EL (cell line): ENCODE measurements at places on chromosomes 2 and 18.

DNA sequence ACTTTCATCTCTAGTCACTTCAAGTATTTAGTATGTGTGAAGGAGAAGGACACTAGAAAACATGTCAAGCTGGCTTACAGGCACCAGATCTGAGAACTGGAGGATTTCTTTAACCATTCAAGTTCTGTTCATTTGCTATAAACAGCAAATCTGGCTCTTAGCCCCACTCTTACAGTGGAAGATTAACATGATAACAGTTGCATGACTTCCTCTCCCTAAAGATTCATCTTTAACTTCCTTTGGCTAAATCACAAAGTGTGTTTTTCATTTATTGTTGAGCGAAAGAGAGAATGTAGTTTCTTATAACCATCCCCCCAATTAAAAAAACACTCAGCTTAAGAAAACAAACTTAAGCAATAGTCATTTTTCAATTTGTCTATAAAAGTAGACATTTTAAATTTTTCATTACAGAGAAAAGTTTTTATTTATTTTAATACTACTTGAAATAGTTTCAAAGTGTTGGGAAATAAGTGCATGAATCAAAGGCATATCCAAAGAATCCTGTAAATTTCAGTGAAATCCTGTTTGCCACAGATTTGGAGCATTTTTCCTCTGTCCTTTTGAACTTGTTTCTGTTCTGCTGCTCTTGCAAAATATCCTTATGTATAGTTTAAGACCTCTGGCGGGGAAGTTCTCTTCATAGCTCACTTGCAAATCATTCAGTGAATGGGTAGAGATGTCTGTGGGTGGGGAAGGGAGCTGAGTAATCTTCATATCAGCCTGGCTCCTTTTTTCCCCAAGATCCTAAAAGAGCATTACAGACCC lies 241.0 kb upstream of the RBBP8 start:
- peak; percentile 88 for DNase-seq

- peak; percentile 71 for DNase-seq
These were observed 77.1 kb upstream of the CTAGE1 start for GRCh38 chr18:22494771-22495170.

GRCh38 chr18:8627107-8627472 lies 17.9 kb downstream of the RAB12 start:
- DNase-seq = no peak

DNA sequence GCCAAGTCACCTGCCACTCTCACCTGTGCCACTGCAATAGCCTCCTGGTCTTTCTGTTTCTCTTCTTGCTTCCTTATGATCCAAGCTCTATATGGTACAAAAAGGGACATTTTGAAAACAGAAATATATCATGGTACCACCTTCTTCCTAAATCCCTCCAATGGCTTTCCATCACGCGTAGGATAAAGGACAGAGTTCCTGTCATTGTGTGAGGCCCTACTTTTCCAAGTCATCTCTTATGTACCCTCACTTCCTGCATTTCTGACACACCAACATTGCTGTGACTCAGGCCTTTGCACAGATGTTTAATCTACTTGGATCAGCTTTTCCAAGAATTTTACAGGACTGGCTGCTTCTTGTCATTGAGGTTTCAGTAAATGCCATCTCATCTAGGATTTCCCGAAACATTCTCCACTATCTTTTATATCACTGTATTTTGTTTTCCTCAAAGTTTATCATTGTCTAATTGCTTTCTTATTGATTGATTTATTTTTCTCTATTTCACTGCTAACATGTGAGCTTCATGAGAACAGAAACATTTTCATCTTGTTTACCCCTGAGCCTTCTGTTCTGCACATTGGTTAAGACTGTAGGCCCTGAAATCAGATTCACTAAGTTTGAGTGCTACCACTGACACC lies 426.1 kb upstream of the FANCL start:
- no peak for DNase-seq

DNA sequence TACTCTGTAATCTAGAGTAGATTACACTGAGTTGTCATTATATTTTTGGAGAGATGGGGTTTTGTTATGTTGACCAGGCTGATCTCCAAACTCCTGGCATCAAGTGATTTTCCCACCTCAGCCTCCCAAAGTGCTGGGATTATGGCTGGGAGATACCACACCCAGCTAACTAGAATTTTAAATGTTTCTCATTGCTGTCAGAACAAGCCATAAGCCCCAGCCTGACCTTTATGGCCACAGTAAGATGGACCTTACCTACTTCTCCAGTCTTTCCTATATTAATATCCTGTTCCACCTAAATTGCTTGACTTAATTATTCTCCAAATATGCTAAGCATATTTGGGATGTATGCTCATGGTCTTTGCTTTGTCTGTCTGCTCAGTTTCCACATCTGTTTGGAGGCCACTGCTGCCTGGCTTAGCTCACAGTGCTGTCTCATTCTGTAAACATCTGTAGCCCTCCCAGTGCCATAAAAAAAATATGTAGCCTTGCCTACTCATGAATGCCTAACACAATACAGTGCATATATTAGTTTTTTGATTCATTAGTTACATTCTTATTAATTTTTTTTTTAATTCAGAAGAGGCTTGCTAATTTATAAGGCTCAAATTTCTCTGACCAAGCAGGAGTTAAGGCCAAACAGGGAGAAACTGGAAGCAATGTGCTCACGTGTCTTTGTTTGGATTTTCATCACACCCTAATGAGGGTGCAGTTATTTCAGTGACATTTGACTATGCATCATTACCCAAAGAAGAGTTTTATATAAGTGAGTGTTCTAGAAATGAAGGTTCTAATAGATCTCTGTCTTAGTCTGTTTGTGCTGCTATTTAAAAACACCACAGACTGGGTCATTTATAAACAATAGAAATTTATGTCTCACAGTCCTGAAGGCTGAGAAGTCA lies 45.3 kb upstream of the PSME4 start:
- peak; percentile 74 for DNase-seq

DNA sequence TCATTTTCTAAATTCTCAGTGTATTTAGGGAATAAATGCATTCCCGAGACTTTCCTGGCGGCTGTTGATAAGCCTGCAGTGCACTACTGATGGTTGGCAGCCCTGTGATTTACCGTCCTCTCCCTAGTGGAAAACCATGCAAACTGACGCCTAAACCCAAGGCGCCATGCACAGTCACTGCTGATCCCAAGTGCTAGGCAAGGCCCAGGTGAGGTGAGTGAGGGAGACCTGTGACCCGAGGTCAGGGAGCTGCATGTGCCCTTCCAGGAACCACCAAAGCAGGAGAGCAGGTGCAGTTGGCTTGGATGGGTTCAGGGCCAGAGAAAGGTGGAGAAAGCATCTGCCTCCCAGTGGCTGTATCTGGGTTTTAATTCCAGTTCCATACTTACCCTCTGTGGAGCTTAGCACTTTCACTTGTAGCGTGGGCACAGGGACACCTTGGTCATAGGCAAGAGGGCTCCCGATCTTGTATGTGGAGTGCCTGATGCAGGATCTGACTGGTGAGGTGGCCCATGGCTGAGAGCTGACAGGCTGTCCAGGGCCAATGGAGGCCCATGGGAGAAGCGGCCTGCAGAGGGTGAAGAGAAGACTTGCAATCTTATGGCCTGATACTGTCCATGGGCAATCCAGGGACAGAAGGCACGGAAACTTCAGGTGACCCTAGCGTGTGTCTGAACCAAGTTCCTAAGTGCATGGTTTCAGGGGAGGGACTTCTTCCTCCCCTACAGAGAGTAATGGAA lies 131.3 kb downstream of the SH3RF3 start:
- DNase-seq = no peak

DNA sequence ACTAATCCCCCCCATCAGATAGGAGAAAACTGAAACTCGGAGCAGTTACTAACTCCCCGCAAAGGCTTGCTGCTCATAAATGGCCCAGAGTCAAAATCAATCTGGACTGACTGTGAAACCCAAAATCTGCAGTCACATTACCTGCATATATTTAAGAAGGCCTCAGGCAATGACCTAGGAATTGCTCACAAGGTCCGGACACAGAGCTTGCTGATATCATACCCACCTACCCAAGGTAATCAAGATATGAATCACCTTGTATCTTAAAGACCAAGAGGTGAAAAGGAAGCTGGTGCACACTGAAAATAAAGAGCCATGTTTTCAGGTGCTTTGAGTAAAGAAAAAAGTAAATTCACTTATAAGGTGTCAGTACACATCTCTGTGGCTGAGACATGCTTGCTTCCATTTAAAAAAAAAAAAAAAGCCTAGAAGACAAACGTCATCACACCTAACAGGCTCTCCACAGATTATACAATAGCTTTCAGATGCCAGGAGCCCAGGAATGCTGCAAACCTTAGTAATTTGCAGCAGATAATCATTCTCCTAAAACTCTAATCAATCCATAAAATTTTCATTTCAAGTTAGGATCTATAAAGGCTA lies 195.4 kb downstream of the ZEB2 start:
- no peak for DNase-seq

GRCh38 chr18:63440219-63440618 lies 17.9 kb upstream of the VPS4B start:
- peak; percentile 28 for DNase-seq

DNA sequence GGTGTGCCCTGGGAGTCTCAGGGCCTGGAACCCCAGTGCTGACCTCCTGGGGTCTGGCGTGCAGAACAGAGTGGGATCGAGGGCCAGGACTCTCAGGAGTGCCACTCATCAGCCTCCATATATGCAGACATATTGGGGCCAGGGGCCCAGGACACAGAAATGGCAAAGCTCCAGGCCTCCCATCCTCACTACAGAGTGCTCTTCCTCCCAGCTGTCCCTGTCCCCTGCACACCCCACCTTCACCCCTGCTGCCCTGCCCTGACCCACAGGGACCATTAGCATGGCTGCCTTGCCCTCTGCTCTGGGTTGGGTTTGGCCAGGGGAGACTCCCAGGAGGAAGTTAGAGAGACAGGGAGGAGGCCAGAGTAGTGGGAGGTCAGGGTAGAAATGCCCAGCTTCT lies 2.8 kb downstream of the TEX51 start:
- no peak for DNase-seq
